ENCODE measurements at places on chromosomes 7 and 10.

GRCh38 chr7:19116121-19117090, 1.0 kb downstream of the TWIST1 start:
- DNase-seq, result no peak

DNA sequence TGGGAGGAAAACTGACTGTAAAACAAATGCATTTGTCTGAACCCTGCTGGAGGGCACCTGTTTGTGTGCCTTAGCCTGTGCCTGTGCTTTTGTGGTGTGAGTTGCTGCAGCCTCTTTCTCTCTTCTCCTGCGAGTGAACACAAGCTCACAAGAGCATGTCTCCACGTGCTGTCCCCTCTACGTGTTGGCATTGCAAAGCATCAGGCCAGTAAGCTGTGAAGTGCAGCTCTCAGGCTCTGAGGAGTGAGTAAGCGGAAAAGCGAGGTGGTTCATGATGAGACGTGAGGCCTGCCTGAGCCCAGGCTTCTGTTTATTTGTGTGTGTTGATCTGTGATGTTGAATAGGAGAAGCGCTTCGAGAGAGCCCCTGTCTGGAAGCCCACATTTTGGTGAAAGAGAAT, 85.6 kb upstream of the PDCD4 start:
- DNase-seq, result no peak

DNA sequence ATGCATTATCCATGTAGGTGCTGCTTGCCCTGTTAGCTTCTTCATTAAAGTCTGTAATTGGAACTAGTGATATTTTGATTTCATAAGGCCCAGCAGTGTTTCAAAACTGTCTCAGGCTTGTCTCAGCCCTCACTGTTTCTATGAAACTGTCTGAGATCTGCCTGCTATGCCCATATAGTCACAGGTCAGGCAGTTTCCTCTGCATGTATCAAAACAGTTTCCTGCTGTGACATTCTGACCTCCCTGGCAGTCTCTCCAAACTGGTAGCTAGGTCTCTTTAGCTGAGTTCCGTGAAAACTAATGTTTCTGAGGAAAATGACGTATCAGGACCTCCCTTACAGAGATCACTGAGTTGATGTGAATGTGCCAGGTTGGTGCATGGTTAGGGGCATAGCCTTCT, 18.9 kb upstream of the SEMA3D start:
- DNase-seq, result no peak

- DNase-seq, result no peak
Observed at GRCh38 chr10:50988792-50989191, 85.5 kb upstream of the PRKG1 start.

DNA sequence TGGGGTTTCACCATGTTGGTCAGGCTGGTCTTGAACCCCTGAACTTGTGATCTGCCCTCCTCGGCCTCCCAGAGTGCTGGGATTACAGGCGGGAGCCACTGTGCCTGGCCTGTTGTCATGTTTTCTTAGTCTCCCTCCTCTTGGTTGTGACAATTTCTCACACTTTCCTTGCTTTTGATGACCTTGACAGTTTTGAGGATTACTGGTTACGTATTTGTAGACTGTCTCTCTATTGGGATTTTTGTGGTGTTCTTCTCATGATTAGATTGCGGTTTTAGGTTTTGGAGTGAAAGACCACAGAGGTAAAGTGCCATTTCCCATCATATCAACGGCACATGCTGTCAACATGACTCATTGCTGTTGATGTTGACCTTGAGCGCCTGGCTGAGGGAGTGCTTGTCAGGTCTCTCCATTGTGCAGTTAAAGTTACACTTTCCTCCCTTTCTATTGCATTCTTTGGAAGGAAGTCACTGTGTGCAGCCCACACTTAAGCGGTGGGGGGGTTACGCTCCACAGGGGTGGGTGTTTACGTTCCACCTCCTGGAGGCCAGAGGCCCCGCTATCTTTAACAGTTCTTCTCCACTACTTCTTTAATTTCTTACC, 10.8 kb downstream of the NEURL1 start:
- no peak for DNase-seq

DNA sequence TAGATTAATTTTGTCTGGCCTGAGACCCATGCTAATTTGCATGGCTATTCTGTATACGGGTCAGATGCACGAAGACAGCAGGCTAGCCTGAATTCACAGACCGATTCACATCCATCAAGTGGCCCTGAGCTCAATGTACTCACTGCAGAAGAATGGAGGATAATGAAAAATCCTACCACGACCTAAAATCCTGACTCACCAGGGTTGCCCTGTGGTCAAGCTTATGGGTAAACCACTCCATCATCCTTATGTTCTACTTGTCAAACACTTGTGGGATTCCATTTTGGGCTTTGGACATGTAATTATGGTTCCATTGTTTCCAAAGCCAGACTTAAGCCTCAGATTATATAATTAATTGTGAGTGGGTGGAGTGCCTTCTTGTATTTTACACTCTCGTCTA, 110.4 kb upstream of the ZNF438 start:
- DNase-seq, result no peak

DNA sequence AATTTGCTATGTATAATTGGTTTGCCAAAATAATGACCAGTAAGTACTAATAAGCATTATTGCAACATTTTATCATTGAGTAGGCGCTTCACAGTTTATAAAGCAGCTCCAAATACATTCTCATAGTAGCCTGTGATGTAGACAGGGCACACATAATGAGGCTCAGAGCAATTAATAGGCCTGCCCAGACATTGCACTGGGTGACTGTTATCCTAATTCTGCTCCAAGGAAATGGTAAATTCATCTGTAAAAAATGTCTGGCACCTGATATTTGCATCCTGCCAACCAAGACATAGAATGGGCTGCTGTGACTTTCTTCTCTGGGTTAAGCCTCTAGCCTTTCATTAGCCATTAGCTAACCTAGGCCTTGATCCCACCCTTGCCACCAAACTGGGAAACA, 97.6 kb downstream of the SEM1 start:
- no peak for DNase-seq

GRCh38 chr10:72637398-72637857, 11.5 kb upstream of the MICU1 start:
- DNase-seq, result no peak

GRCh38 chr7:98395481-98395880, 5.4 kb downstream of the BAIAP2L1 start:
- no peak for DNase-seq

- DNase-seq, result no peak
Observed at GRCh38 chr7:499853-500485, 19.7 kb downstream of the PDGFA start.

DNA sequence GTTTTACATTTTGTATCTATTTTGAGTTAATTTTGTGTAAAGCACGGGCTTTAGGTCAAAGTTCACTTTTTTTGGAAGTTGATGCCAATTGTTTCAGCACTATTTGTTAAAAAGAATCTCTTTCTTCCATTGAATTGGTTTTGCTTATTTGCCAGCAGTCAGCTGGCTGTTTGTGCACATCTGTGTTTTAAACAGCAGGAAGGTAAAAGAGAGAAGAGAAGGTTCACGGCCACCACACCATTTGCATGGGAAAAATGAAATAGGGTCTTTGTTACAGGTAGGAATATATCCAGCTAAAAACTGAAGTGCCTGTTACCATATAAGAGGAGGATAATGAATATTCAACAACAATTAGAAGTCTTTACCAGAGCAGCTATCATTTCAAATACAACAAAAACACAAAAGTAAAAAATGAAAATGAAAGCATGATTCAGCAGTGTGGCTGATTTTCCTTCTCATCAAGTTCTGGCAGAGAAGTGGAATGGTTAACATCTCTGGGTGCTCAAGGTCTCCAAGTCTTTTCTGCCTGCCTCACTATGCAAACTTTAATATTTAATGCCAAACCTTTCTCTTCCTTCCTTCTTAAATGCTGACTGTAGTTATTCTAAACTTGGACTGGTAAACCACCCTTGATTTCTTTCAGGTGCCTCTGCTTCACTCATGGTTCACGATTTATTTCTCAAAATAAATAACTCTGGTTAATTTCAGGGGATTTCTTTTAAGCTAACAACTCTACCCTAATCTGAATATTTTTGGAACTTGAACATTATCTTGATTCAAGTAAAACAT, 841.5 kb downstream of the GRM8 start:
- DNase-seq, result no peak

DNA sequence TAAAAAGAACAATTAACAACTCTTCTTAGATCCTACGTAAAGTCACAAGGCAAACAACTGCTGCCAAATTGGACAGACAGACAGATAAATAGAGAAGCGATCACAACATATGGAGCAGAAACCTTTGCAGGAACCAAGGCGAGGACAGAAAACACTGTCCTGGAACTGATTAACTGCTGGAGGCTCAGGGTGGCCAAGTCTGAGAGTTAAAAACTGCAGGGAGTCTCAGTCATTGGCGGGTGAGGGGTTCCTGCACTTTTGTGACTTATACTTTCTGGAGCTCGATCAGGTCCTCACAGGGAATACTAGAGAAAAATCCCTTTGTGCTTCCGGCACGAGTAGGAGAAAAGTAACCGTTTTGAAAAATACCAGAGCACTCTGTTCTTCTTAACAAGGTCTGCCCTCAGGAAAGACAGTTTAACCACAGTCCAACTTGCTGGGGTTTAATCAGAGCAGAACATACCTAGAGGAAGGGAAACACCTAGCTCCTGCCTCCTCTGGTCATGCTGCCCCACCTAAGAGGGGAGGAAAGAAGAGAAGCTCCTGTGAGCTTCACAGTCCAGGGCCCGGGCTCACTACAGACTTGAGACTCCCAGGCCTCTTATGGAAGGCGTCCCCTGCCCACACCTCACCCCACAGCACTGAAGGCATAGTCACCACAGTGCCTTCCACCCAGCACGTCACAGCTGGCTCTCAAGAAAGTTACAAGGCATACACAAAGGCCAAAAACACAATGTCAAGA, 74.9 kb downstream of the LARP4B start:
- no peak for DNase-seq

DNA sequence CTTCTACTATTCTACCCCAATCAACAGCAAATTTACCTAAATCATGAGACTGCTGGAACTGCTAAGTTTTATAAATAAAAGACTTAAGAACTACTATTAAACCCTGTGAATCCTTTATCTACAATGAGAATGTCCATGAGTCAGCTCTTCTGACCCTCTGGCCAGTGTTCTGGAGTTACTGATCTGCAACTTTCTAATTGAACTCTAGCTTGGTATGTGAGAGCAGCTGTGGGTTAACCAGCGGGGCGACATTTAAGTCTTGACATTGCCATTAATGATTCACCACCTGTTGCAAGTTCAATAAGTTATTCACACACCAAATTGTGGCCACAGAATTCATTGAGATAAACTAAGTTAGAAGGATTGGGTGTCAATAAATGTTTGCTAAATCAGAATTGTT, 359.8 kb downstream of the PCDH15 start:
- no peak for DNase-seq

DNA sequence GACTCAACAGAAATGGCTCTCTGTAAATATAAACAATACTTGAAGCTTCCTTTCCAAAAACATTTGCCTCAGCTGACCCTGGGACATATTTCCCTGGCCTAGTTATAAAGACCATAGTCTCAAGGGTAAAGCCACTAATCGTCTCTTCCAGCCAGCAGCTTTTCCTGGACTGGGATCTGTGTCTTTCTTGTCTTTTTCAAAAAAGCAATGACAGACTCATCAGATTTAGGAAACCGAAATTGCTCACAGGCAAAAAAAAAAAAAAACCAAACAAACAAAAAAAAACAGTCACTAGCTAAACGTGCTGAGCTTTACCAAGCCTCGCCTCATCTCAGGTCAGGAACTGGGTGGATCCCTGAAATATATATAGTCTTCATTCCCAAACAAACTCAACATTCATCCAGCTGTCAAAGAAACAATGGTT, 23.5 kb downstream of the STN1 start:
- no peak for DNase-seq

DNA sequence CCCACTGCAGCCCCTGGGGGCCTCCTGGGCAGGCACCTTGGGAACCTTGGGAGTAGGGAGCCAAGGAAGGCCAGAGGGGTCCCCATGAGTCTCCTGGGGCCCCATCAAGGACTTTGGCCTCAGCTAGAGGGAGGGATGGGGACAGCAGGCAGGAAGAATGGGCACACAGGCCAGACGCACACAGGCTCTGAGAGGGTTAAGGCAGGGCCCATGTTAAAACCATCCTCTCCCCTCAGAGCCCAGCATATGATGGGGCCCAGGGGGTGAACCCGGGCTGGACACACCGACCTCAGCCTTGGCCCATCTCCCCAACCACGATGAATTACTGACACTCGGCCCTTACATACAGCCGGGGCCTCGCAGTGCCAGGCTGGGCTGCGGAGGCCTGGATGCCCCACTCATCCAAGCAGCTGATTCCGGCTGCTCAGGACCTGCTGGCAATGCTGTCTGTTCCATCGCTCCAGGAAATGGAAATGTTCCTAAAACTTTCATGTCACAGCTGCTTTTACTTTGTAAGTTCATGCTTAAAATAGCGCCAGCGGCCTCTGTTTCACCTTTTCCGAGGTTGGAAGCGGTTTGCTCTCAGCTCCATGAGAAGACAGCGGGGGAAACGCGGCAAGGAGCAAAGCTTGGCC, 17.3 kb upstream of the INPP5A start:
- no peak for DNase-seq

GRCh38 chr7:51186531-51186930, 130.1 kb downstream of the COBL start:
- no peak for DNase-seq

Data from cerebellar nuclear complex (tissue), 1 donor.